B cell (primary cell): ENCODE measurements at places on chromosomes 6 and 20. TPM values are rescaled to one million over a fixed set of nuclear protein-coding genes. Genes with fewer than 3 reads are reported as not detected.

GRCh38 chr20:23622839-23623343 lies 14.9 kb downstream of the CST3 start:
- no peaks in the 10 kb centered on the region for H3K36me3 ChIP-seq
- peaks cover 6% of the 10 kb centered on the region for H3K4me1 ChIP-seq
- peaks cover 3% of the 10 kb centered on the region for H3K27me3 ChIP-seq

- H3K36me3 ChIP-seq = no peaks in the 10 kb centered on the region
- no peaks in the 10 kb centered on the region for H3K4me1 ChIP-seq
- H3K27ac ChIP-seq = no peak overlapping the region
- no peak for DNase-seq
Observed at GRCh38 chr6:89021629-89022028, 58.2 kb upstream of the RNGTT start.

DNA sequence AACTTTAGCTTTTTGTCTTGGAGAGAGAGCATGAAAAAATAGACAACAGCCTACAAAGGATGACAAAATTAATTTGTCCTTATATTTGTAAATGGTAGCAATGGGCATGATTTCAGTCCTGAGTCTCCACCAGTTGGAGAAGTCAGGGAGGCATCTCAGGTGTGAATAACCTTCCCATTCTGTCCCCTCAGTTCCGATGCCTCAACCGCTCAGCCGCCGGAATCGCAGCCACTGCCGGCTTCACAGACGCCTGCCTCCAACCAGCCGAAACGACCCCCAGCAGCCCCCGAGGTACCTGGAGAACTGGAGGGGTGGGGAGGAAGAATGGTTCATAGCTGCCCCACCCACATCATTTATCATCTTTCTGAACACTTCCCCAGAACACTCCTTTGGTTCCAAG lies 3.6 kb downstream of the PRRC2A start:
- H3K36me3 ChIP-seq = peaks cover 64% of the 10 kb centered on the region
- peaks cover 16% of the 10 kb centered on the region for H3K4me1 ChIP-seq
- H3K27ac ChIP-seq = no peak overlapping the region
- no peak for DNase-seq

GRCh38 chr6:23505026-23505425 lies 621.0 kb upstream of the NRSN1 start:
- no peaks in the 10 kb centered on the region for H3K36me3 ChIP-seq
- DNase-seq = no peak
- no peak overlapping the region for H3K4me3 ChIP-seq
- no peaks in the 10 kb centered on the region for H3K4me1 ChIP-seq
- H3K27me3 ChIP-seq = no peaks in the 10 kb centered on the region

DNA sequence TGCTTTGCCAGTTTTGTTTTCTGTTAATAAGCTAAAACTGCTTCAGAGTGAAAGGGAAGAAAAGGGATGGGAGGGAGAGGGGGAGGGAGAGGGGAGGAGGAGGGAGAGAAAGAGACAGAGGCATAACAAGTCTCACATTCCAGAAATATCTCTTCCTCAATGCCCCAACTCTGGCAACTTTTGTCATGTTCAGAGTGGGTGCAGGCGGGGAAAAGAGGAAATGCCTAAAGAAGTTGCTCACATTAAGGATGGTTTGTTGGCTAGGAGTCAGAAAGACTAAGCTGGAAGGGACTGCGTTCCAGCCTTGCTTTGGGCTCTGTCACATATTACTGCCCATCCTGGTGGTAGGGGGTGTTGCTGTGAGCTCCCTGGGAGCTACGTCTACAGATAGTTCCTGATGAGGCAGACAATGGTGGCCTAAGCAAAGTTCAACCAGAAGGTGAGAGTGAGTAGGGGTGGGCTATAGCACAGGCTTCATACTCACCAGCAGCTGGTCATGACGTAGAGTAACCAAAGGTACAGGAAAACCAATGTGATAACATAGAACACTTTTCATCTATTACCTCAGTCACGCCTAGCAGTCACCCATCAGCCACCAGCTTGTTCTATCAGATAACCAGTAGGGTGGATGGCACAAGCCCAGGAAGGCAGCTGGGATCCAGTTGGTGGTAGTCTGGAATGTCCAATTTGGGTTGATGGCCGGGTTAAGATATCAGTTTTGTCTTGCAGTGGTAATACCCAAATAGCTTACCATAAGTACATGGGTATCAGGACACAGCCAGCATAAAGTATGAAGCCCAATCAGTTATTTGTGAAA lies 2.1 kb downstream of the TSPYL4 start:
- no peak overlapping the region for H3K4me3 ChIP-seq
- H3K4me1 ChIP-seq = peaks cover 31% of the 10 kb centered on the region
- no peak for DNase-seq
- no peaks in the 10 kb centered on the region for H3K36me3 ChIP-seq

The DLL1 gene
- 4.5 and 6.8 TPM in 2 replicates for total RNA-seq

- no peaks in the 10 kb centered on the region for H3K36me3 ChIP-seq
- H3K27me3 ChIP-seq = no peaks in the 10 kb centered on the region
- peaks cover 47% of the 10 kb centered on the region for H3K4me1 ChIP-seq
- no peak overlapping the region for H3K27ac ChIP-seq
- DNase-seq = peak; percentile 27
Observed at GRCh38 chr6:44267252-44267651, 1.9 kb upstream of the NFKBIE start.

GRCh38 chr6:151310279-151310678 lies 70.5 kb downstream of the AKAP12 start:
- no peaks in the 10 kb centered on the region for H3K4me1 ChIP-seq
- no peak overlapping the region for H3K27ac ChIP-seq
- H3K4me3 ChIP-seq = no peak overlapping the region
- DNase-seq = no peak
- H3K27me3 ChIP-seq = no peaks in the 10 kb centered on the region

The HUS1B gene
- total RNA-seq = 2.9 and 4.1 TPM in 2 replicates

The ULBP2 gene
- not detected in 2 replicates for total RNA-seq

DNA sequence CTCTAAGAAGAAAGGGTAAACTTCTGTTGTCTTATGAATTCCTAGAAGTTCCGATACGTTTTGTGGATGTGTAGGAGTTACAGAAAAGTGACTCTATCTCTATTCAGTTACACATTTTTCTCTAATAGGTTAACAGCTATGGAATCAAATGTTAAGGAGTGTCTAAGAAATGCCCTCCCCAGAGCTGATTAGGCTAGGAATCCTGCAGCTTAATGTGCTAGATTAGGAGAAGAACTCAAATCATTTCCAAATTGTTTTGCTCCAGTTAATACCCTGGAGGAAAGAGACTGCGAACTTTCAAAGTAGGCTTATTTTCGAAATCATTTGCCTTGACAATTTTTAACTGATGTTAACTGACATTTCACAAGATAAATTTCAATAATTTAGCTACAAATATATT lies 51.9 kb downstream of the IBTK start:
- H3K36me3 ChIP-seq = peaks cover 14% of the 10 kb centered on the region
- H3K27ac ChIP-seq = no peak overlapping the region
- no peaks in the 10 kb centered on the region for H3K27me3 ChIP-seq
- no peak overlapping the region for H3K4me3 ChIP-seq

DNA sequence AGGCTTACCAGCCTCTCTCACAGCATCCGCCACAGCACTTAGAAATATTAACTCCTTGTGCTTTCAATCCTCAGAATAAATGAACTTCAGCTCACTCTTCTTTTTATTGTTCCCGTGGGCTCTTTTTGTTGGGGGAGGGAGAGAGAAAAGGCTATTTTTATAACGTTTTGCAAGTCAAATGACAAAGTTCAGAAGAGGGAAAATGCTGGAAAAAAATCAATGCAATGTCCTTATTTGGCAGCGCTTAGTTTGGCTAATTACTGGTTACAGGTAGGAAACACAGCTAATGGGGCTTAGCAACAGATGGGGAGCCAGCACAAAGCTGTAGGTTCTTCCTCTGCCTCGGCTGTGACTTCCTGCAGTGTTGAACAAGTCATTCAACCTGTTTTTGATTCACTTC lies 1067.0 kb upstream of the MAP3K7 start:
- no peaks in the 10 kb centered on the region for H3K4me1 ChIP-seq
- H3K27ac ChIP-seq = no peak overlapping the region
- no peak for DNase-seq
- no peak overlapping the region for H3K4me3 ChIP-seq

DNA sequence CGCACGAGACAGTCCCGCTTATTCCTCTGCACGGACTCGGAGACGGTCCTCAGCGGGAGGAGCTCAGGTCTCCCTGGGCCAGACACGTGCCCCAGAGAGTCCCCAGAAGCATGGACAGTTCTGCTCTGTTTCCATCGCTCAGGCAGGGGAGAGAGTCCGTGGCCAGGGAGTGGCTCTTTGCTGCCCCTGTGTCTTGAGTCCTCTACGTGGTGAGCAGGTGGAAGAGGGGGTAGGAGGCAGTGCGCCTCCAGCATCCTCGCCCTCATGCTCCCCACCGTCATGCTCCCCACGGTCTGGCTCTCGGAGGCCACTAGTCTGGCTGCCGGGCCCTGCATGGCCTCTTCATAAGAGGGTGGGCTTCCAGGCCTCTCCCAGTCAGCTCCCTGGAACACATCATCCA lies 8.9 kb downstream of the TAGAP start:
- no peak overlapping the region for H3K27ac ChIP-seq
- H3K27me3 ChIP-seq = no peaks in the 10 kb centered on the region
- H3K4me3 ChIP-seq = no peak overlapping the region
- peaks cover 66% of the 10 kb centered on the region for H3K36me3 ChIP-seq

DNA sequence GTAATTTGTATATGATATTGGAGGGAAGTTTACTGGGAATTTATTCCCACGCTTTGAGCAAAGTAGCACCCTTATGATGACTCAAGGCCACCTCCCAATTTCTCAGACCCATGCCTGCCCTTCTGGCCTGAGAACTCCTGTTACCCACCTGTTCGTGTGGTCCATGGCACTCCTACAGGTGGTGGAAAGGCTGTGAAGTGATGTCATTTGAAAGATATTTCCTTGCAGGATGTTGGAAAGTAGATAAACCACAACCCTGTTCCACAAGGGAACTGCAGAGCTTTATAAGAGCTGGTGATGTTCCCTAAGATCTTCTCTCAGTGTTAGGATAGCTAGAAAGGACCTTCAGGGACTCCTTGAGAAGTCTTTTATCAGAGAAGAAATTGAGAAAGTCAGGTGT lies 70.5 kb downstream of the ADGRG6 start:
- H3K27me3 ChIP-seq = no peaks in the 10 kb centered on the region
- no peaks in the 10 kb centered on the region for H3K4me1 ChIP-seq
- no peaks in the 10 kb centered on the region for H3K36me3 ChIP-seq
- no peak overlapping the region for H3K4me3 ChIP-seq
- no peak overlapping the region for H3K27ac ChIP-seq

- DNase-seq = no peak
- H3K27ac ChIP-seq = no peak overlapping the region
- H3K36me3 ChIP-seq = no peaks in the 10 kb centered on the region
- no peak overlapping the region for H3K4me3 ChIP-seq
- no peaks in the 10 kb centered on the region for H3K4me1 ChIP-seq
Observed at GRCh38 chr6:91161246-91161645, 574.4 kb upstream of the MAP3K7 start.

GRCh38 chr6:22413681-22414311 lies 117.0 kb upstream of the PRL start:
- no peaks in the 10 kb centered on the region for H3K4me1 ChIP-seq
- no peak overlapping the region for H3K4me3 ChIP-seq
- H3K36me3 ChIP-seq = no peaks in the 10 kb centered on the region
- no peaks in the 10 kb centered on the region for H3K27me3 ChIP-seq
- no peak overlapping the region for H3K27ac ChIP-seq

DNA sequence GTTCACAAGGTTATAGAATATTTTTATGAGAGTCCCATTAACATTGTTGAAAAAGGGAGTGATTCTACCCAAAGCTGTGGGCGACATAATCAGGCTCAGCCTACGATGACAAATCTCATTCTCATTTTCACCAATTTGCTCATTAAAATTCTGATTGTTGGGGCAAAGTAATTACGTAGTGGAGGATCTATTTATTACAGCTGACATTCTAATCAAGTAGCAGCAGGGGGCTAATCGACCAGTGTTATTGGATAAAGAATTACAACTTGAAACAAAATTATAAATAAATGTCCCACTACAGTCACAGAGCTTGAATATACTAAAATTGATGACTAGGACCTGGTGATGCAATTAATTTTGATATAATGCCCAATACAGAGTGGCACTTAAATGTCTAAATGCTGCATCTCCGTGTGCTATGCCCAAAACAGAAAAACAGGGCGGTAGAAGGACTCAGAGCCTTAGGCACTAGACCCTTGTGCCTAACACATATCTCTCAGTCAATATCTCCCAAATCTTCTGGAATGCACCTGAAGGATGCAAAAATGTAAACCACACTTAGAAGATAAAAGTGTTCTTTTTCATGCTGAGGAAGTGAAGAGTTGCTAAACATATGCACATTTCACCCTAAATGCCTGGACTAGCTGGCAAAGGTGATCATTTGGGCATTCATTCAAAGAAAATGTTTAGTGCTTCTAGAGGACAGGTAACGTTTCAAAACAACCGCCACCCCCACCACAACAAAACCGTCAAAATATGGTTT lies 88.3 kb downstream of the CD24 start:
- H3K36me3 ChIP-seq = no peaks in the 10 kb centered on the region
- no peaks in the 10 kb centered on the region for H3K4me1 ChIP-seq
- H3K4me3 ChIP-seq = no peak overlapping the region
- no peak overlapping the region for H3K27ac ChIP-seq

DNA sequence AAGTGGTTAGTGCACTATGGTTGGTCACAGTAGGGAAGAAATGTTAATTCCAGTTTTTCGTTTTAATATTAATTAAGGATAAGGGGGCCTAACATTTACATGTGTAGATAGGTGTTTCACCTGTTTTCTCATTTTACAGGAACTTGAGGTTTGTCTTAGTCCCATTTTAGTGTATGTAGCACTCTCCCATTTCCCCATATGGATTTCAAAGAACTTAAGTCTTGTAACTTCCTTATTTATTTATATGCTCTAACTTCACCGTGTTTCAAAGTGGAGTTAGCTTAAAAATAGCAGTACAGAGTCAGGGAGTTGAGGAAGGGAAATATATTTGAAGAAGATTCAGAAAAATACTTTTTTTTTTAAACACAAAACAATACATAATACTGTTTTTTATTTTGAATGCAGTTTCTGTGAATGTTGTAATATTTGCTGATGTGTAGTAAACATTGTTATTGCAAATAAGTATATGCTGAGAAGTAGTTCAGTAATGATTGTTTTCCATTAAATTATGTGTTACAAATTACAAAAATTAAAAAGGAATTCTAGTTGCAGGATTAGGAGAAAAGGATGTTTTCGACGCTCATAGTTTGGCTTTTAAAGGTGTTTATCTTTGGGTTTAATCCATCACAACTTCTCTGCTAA lies 3.5 kb downstream of the SCAF8 start:
- H3K4me3 ChIP-seq = no peak overlapping the region
- H3K4me1 ChIP-seq = peaks cover 51% of the 10 kb centered on the region
- no peak overlapping the region for H3K27ac ChIP-seq
- DNase-seq = no peak

The GSTA2 gene
- total RNA-seq = not detected in 2 replicates

The LBP gene
- total RNA-seq = not detected in 2 replicates

GRCh38 chr6:158711264-158711663 lies 61.4 kb downstream of the SYTL3 start:
- H3K4me3 ChIP-seq = no peak overlapping the region
- peaks cover 27% of the 10 kb centered on the region for H3K4me1 ChIP-seq
- no peaks in the 10 kb centered on the region for H3K27me3 ChIP-seq
- no peak overlapping the region for H3K27ac ChIP-seq
- H3K36me3 ChIP-seq = no peaks in the 10 kb centered on the region
- no peak for DNase-seq
